CD4-positive, alpha-beta T cell treated with Interleukin-21 for 1 hour (primary cell): ENCODE measurements at places on chromosomes 5 and 9.
A peak's percentile ranks its signal among the peaks of the same experiment; 100 is the strongest.

DNA sequence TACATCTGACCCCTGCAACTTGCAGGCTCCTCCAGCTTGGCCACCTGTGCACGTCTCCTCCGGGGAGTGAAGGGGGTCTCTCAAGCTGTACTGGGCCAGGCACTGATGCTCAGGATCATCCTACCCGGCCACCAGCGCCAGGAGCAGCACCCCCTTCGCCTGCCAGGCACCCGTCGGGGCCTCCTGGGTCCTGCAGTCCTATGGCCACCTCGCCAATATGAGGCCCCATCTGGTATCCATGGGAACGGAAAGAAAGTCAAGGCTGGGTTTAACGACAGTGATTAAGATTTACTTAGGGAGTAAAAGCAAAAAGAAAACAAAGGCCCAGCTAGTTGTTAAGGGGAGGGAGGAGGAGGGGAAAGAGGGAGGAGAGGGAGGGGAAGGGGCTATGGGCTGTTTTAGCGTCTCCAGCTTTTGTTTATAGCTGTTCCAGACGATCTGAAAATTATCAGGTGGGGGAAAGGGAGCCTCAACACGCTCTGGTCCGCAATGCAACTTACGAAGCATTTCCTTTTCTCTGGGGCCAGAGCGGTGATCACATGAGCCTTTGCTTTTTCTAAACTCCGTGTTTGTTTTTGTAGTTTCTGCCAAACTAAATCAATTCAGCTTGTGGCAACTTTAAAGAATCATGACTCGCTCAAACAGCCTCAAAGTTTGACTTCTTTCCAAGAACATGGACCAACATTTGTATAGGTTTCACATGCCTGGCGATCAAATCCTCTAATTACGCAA is 132.4 kb downstream of the ROR2 start:
- DNase-seq = no peak

DNA sequence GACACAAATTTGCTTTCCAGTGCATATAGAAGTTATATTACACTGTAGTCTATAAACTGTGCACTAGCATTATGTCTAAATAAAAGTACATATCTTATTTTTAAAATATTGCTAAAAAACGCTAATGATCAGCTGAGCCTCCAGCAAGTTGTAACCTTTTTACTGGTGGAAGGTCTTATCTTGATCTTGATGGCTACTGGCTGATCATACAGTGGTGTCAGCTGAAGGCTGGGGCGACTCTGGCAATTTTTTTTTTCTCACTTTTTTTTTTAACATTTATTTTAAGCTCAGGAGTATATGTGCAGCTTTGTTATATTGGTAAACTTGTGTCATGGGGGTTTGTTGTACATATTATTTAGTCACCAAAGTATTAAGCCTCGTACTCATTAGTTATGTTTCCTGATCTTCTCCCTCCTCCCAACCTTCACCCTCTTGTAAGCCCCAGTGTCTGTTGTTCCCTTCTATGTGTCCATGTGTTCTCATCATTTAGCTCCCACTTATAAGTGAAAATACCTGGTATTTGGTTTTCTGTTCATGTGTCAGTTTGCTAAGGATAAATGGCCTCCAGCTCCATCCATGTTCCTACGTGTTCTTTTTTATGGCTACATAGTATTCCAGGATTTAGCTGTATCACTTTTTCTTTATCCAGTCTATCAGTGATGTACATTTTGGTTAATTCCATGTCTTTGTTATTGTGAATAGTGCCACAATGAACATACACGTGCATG is 38.6 kb upstream of the IFNE start:
- DNase-seq = no peak

DNA sequence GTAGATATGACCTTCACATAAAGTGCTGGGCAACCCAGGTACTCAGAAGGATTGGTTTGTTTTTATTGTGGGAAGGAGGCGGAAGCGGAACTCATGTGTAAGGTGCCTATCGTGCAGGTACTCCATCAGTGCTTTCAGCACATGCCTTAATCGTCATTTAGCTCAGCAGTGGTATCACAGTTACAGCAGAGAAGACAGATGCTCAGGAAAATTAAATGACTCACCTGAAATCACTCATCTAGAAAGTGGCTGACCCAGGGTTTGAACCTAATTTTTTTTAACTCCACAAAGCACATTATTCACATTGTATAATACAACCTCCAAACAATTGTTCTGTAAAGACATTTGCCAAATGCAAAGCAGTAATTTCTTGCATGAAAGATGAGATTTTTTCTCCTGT is 2.2 kb downstream of the C5orf46 start:
- no peak for DNase-seq

GRCh38 chr5:134411228-134411545 is 494 bp downstream of the CDKN2AIPNL start:
- no peak for DNase-seq

DNA sequence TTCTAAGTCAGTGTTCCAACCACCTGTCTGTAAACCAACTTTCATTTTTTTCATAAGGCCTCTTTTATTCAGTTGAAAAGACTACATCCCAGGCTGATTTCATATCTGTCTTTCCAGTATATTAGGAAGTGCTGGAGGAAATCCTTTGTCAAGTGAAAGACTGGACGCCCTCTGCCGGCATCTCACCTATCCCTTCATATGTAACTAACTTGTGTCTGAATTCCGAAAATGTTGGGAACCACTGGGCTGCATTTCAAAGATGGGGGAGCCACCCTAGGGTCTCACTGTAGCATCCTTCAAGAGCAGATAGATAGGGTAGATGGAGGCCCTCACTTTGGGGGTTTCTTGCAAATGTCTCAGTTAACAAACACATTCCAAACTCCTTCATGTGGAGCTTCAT is 569.8 kb downstream of the CTNND2 start:
- no peak for DNase-seq

- DNase-seq = no peak
Observed at GRCh38 chr5:30121043-30121442, 1072.4 kb upstream of the CDH6 start.

GRCh38 chr5:122730037-122730436 is 44.8 kb upstream of the SNX2 start:
- no peak for DNase-seq

DNA sequence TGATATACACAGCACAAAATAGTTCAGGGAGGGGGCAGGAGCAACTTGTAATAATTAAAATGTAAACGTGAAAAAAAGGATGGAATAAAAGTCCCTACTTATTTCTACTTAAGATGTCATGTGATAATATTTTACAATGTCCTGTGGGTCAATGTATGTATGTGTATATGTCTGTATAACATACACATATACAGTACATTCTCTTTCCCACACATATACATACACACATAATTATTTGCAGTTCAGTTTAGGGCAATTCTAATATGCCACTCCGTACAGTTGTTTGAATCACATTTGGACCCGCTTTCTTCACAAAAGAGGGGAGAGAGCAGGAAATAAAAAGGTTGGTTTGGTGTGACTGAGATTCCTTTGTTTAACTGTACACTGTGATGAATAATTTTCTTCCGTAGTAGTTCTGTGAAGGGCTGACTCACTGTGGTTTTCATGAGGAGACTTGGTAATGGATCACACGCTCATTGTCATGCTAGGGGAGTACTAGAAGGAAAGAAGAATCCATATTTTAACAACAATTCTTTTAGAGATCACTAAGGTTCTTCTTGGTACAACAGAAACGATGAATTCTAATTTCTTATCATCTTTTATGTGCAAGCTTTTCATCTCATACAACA is 26.2 kb upstream of the ACOT12 start:
- no peak for DNase-seq

GRCh38 chr9:88998503-88998902 is 7.2 kb downstream of the S1PR3 start:
- no peak for DNase-seq

- DNase-seq = no peak
Observed at GRCh38 chr9:136282272-136282861, 21.5 kb downstream of the CCDC187 start.

DNA sequence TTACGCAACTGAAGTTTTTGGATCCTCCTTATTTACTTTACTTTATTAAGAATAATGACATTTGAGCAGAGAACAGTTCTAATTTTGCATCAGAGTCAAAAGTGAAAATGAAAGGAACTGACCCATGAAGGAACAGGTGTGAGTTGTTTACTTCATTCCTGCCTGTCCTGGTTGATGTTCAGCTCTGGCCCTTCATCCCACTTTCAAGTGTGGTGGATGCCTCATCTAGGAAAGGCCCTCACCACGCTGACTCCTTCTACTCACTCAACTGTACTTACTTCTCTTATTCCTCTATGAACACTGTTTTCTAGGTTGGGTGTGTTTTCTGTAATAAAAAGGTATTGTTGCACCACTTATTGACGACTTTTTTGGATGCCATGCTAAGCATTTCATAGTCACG is 61.8 kb upstream of the PLEKHG4B start:
- DNase-seq = no peak

- no peak for DNase-seq
Observed at GRCh38 chr9:107870927-107871680, 381.5 kb upstream of the KLF4 start.

DNA sequence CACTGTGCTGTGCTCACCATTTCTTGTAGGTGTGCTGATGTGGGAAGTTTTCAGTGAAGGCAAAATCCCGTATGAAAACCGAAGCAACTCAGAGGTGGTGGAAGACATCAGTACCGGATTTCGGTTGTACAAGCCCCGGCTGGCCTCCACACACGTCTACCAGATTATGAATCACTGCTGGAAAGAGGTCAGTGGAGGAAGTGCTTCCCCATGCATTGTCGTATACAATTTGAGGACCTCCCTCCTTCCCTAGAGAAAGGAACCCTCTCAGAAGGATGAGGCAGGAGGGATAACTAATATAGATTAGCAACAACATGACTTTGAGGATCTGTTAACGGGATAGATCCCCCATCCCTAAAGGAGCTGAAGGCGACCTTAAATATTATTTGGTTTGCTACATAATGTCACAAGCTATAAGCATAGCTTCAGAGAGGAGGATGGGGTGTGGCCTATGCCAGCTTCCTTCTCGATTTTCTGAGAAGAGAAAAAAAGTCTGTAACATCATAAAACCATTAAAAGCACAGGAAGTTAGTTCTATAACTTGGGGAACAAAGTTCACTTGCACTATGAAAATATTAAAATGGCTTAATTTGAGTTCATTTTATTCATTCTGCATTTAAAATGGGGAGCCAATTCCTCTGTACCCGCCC is 17.0 kb upstream of the CYFIP2 start:
- DNase-seq = peak; percentile 61

DNA sequence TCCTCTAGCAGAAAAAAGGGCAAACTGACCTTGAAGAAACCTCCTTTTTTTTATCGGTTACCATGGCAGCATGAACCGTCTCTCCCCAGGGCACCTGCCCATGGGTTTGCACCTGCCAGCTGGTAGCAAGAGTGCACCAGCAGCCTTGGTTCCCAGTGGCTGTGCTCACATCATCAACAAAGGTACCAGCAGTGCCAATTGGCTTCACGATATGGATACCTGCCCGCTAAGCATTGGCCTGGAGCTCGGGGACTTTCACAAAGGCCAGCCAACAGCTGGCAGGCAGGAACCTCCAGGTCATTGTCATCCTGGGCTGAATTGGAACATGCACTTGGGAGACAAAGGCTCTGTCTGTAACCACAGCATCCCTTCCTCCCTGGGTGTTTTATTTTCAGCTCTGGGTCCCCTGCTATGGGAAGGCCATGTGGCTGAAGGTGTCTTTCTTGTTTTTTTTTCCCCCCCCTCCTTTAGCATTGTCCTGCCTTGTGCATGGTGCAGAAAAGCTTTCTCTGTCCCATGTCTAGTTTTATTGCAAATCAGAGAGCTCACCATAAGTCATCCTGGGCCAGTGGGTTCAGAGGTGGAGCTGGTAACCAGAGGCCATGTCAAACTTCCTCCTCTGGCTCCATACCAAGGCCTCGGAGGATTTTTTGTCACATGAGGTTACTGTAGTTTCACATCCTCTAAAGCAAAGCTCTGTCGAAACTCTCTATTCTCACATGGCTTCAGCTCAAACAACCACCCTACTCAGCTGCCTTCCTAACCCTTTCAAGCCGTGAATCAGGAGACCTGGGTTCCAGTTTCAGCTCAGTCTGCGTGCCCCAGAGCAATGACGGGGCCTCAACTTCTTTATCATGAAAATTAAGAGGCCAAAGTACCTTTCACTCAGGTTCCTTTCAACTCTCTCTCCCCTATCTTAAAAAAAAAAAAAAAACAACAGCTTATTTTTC is 145.5 kb upstream of the MAP3K1 start:
- peak; percentile 50 for DNase-seq
